ENCODE measurements at places on chromosomes 2 and 18.

GRCh38 chr2:8232871-8233270, 449.0 kb upstream of the ID2 start:
- no peak for DNase-seq

DNA sequence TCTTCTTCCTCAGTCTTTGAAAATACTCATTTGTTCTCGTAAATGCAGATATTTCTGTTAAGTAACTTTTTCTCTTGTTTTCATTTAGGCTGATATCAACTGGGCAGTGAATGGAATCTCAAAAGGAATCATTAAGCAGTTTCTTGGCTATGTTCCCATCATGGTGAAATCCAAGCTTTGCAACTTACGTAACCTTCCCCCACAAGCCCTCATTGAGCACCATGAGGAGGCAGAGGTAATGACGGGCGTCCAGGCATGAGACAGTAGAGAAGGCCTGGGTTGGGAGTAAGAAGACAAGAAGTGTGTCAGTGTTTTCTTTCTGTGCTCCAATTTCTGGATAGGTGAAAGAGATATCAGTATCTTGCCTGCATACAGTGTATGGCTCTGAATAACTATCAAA, 5.1 kb downstream of the POLR1B start:
- peak; percentile 14 for DNase-seq

DNA sequence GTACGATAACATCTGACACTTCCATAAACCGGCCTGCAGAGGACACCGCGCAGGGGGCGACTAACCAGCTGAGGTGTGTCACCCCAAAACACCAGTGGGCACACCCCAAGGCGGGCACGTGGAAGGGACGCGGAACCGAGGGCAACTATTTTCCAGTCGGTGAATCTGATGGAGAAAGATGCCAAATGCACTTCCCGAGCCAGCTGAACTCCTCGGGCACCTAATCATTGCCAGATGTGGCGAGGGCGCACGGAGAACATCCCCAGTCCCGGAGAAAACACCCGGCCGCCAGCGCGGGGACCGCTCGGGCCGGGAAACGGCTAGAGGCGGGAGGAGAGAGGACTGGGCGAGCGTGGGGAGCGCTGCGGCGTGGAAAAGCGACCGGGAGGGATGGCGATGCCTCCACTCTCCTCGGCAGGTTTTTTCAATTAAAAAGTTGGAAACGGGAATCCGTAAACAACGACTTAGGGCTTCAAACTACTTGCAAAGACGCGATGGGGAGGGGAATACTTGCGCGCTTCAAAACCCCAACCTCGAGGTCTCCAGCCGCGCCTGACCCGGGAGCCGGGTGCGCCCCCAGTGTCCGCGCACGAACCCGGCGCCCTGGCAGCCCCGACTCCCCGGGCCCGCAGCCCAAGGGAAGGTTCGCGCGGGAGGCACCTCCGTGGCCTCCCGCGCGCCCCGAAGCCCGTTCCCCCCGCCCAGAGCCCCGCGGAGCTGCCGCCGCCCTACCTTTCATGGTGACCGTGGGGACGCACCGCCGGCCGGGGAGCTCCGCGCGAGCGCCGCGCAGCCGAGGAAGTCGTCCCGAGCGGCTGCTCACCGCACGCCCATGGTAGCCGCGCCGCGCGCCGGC, 497 bp downstream of the COLEC12 start:
- DNase-seq = no peak

DNA sequence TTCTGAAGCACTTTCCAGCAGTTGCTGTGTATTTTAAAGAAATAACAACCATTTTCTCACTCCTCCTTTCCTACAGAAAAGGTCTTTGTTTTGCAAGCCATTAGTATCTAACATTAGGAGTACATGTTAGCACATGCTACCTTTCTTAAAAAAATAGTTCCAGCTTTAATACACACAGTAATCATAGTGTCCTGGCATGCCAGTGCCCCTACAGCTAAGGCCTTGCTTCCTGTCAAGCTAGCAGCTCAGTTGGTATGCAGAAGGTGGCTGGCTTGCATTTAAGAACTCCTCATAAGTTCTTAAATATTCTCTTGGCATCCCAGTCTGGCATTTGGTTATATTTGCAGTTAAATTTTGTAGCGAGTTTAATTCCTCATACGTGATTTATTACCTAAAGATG, 141.3 kb upstream of the IL1R2 start:
- no peak for DNase-seq

- no peak for DNase-seq
These were observed 271.3 kb downstream of the LRATD1 start for GRCh38 chr2:14903709-14904374.

DNA sequence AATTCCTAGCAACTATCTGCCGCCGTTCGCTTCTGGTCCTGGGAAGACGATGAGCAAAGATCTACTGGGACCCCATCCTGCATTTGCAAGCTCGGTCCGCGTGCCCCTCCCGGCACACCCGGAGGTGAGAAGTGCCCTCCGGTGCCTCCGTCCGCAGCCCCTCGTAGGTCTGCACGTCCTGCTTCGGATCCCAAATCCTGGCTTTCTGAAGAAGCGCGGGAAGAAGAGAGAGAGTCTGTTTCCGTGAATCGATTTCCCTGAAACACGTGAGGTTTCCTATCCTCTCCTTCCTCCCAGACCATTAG, 5.0 kb upstream of the OSR1 start:
- DNase-seq = no peak

DNA sequence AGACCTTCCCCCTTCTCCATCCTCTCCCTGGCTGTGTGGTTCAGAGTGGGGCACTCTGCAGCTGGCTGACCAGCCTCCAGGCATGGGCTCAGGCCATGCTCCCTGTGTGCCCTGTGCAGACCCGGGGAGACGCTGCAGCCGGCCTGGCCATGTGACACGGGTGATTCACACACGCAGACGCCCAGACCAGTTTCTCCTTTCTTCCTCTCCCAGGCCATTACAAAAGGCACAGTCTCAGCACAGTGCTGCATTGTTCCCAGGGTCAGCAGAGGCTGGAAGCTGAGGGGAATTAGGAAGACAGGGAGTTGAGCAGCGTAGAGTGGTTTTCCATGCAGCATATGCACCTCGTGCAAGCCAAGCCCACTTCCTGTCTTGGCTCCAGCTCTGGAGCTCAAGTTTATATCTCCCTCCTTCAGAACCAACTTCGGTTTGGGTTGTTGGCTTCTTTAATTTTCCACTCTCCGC, 288.5 kb downstream of the TNS1 start:
- DNase-seq = no peak

GRCh38 chr2:54763636-54764291, 40.3 kb downstream of the EML6 start:
- DNase-seq = no peak

DNA sequence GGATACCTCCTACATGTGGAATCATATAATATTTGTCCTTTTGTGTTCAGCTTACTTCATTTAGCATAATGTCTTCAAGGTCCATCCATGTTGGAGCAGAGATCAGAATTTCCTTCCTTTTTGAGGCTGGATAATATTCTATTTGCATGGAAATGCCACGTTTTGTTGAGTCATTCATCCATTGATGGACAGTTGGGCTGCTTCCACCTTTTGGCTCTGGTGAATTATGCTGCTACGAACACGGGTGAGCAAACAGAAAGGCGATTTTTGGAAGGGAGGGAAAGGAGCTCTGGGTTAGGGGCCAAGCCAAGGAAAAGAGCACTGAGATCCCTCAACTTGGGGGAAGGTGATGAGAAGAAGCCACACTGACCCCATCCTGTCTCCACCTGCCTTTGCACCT, 260.5 kb downstream of the TNS1 start:
- DNase-seq = no peak

DNA sequence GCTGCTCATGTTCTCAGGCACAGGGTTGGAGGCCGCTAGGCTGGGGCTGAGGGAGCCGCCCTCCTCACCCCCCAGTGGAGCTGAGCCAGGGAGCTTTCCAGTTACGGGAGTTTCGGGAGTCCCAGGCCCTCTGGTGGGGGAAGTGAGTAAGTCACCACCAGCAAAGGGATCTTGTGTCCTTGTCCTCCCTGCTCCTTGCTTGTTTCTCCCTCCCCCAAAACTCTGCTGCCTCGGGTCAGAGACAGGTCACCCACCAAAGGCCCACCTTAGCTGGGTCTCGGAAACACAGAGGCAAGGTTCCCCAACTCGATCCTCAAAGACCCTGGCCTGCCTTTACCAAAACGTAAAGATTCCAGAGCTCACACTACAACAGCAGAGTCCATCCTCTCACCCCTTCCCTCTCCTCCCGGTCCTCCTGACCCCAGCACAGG, 60.5 kb upstream of the POMC start:
- peak; percentile 81 for DNase-seq

DNA sequence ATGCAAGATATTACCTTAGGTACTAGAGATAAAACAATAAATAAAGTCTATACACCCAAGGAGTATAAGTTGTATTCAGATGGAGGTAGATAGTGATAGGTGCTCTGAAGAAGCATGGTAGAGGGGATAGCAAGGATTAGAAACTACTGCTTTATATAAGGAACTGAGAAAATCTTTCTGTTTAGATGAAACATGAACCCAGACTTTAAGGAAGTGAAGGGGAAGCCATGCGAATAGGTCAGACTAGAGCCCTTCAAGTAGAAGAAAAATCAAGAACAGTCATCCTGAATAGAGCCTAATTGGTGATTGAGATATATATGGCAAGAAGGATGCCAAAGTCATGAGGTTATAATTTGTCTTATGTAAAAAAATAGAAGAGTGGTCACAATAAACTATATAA, 900.1 kb downstream of the MBD2 start:
- no peak for DNase-seq

DNA sequence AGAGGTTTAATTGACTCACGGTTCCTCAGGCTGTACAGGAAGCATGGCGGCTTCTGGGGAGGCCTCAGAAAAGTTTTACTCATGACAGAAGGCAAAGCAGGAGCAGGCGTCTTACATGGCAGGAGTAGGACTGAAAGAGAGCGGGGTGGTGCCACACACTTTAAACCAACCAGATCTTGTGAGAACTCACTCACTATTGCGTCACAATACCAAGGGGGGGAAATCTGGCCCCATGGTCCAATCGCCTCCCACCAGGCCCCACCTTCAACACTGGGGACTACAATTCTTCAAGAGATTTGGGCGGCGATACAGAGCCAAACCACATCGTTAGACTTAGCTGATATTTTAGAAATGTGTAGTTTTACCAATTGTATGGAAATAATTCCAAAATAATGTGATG, 77.6 kb upstream of the SLC4A10 start:
- DNase-seq = no peak

- DNase-seq = no peak
These were observed 42.3 kb downstream of the EN1 start for GRCh38 chr2:118805064-118805690.

- DNase-seq = no peak
These were observed 137.3 kb downstream of the SETBP1 start for GRCh38 chr18:44817831-44818473.

DNA sequence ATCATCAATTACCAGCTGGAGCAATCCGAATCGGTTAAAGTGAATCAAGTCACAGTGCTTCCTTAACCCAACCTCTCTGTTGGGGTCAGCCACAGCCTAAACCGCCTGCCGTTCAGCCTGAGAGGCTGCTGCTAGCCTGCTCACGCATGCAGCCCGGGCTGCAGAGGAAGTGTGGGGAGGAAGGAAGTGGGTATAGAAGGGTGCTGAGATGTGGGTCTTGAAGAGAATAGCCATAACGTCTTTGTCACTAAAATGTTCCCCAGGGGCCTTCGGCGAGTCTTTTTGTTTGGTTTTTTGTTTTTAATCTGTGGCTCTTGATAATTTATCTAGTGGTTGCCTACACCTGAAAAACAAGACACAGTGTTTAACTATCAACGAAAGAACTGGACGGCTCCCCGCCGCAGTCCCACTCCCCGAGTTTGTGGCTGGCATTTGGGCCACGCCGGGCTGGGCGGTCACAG, 496 bp upstream of the ITGA4 start:
- peak; percentile 29 for DNase-seq

DNA sequence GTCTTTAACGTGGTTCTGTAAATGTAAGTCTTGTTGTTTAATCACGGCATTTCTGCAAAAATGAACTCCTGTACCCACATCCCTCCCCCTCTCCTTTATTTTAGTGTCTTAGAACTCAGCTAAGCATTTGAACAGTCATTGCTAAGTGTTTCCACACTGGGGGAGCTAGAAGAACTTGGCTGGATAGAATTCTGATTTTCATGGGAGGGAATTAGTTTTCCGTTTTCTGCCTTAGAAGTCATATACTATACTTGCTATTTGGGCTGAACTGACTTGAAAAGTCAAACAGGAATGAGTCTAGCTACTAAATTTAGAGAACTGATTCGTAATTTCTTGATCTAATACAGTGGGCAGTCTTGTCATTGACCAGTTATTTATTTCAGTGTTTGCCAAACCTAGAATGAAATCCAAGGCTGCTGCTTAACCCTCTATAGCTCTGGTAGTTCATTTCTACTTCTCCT, 61.1 kb downstream of the FMNL2 start:
- peak; percentile 49 for DNase-seq

GRCh38 chr2:198692907-198693510, 764.7 kb downstream of the SATB2 start:
- no peak for DNase-seq

DNA sequence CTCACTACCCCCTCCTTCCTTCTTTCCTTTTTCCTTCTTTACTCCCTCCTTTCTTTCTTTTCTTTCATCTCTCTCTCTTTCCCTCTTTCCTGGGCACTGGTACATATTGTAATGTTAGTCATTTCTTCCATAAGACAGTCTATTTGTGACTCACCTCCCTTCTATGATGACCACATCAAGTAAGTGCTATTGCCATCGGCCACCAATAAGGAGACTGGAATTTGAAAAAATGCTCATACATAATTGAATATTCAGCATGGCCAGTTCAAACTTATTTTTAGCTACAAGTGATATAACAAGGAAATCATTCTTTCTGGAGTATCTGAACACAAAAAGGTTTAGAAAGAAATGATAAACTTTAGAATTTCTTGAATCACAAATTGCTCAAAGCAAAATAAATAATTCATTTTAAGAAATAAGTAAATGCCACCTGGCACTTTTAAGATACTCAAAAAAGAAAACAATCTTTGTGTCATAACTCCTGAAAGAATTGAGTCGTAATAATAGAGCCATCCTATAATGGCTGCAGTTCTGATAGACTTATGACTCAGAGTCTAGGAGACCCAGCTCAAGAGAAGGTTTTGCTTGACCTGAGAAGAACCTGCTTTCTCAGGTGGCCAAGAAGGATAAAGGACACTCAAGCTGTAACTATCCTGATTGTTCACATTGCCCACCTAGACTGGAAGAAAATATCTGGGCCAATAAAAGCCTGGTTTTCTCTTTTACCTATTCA, 51.6 kb upstream of the CCBE1 start:
- peak; percentile 93 for DNase-seq

Measured in fibroblast of upper back skin (primary cell).